ENCODE measurements at places on chromosomes 7 and 10.

DNA sequence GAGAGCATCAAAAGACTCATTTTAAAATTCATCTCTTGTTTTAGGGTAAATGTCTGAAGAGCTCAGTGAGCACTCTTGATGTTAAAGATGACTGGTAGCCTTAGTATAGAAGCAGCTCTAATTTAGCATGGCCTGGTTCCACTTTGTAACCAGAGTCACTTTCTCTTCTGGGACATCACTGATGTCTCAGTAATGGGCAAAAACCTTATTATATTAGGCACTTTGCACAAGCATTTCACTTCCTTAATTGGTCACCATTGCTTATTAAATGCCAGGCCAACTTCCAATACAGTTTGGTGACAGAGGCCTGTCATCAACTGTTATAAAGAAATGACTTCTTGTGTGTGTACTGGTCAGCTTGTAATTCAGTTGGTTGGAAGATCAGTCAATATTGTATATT, 53.0 kb downstream of the STEAP1B start:
- no peak for DNase-seq

DNA sequence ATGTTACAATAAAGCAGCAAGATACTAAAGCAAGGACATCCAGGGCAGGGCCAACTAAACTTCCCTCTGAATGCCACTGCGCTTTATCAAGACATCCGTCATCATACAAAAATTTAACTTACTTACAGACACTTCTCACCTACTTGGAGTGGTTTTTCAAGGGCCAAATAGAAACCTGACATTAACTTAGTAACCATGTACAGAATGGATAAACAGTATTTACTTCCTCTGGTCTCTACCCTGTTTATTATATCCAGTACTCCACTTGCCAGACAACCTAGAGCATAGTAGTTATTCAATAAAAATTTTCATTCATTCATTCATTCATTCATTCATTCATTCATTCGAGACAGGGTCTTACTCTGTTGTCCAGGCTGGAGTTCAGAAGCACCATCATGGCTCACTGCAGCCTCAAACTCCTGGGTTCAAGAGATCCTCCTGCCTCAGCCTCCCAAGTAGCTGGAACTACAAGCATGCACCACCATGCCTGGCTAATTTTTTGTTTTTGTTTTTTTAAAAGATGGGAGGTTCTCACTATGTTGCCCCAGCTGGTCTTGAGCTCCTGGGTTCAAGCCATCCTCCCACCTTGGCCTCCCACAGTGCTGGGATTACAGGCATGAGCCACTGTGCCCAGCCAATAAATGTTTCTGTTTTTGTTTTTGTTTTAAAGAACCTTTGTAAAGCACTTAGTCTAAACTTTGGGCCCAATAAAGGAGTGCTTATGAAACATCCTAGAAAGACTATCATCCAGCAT, 19.0 kb downstream of the SMURF1 start:
- no peak for DNase-seq

DNA sequence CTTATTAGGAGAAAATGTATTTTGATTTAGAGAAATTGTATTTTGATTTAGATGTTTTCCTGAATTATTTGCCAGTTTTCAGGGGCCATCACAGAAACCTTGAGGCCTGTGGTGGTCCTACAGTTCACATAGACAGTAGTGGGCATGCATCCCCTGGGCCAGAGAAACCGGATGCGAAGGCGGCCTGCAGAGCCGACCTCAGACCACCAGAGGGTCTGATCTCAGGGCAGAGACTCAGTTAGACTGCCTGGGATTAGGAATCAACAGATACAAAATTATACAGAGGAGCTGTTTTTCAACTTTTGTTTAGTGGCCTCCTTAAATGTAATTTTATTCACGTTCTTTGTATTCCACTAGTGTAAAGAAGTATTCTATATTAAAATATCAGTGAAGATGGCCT, 158.4 kb downstream of the PAXIP1 start:
- DNase-seq = no peak

GRCh38 chr7:100191775-100192174, 14.1 kb downstream of the STAG3 start:
- DNase-seq = no peak

- DNase-seq = no peak
Measured at GRCh38 chr7:129205987-129206785, 17.8 kb downstream of the SMO start.
